ENCODE measurements at places on chromosomes 5 and 9. TPM values are rescaled to one million over a fixed set of nuclear protein-coding genes. Genes with fewer than 3 reads are reported as not detected.

DNA sequence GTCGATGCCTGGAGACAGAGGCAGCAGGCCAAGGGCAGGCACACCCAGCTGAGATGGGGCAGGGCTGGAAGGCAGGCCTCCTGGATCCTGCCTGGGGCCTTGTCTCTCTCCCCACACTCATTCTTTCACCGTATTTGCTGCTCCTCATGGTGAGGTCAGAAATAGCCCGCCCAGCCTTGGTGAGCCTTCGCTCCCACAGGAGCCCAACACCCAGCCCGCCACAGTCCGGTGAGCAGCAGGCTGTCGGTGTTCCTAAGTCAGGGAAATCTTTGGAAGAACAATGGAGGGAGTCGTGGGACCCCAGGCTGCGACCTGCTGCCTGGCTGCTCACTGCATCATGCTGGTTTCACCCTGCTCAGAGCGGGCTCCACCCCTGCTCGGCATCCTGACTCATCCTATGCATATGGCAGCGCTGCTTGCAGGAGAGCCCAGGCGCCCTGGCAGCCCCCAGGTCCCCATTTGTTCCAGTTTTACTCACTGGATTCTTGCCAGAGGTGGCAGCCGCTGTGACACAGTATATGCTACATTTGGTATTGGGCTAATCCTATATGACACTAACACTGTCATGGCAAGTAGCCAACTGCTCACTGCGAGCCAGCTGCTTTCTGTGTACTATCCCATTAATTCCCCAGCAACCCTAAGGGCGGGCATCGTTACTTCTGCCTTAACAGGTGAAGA, 53.2 kb upstream of the NCS1 start:
- no peak for DNase-seq
- no peaks in the 10 kb centered on the region for H3K36me3 ChIP-seq

DNA sequence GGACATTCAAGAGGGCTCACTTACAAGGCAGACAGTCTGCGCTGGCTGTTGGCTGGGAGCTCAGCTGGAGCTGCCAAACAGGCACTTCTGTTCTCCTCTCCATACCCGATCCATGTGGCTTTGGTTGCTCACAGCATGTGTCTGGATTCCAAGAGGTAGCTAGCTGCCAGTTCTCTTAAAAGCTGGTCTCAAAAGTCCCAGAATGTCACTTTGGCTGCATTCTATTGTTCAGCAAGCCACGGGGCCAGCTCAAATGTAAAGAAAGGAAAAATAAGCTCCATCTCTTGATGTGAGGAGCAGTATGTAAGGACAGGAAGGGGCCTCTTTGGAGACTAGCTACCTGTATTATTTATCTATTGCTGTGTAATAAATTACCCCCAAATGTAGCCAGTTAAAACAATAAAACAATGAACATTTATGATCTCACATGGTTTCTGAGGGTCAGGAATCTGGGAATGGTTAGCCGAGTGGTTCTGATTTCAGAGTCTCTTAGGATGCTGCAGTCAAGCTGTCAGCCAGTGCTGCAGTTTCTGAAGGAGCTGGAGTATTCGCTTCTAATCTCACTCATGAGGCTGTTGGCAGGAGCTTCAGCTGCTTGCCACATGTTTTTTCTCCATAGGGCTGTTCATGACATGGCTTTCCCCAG, 112.7 kb upstream of the CLINT1 start:
- H3K4me1 ChIP-seq = peaks cover 3% of the 10 kb centered on the region
- no peaks in the 10 kb centered on the region for H3K27me3 ChIP-seq
- no peak overlapping the region for H3K4me3 ChIP-seq
- H3K36me3 ChIP-seq = no peaks in the 10 kb centered on the region

DNA sequence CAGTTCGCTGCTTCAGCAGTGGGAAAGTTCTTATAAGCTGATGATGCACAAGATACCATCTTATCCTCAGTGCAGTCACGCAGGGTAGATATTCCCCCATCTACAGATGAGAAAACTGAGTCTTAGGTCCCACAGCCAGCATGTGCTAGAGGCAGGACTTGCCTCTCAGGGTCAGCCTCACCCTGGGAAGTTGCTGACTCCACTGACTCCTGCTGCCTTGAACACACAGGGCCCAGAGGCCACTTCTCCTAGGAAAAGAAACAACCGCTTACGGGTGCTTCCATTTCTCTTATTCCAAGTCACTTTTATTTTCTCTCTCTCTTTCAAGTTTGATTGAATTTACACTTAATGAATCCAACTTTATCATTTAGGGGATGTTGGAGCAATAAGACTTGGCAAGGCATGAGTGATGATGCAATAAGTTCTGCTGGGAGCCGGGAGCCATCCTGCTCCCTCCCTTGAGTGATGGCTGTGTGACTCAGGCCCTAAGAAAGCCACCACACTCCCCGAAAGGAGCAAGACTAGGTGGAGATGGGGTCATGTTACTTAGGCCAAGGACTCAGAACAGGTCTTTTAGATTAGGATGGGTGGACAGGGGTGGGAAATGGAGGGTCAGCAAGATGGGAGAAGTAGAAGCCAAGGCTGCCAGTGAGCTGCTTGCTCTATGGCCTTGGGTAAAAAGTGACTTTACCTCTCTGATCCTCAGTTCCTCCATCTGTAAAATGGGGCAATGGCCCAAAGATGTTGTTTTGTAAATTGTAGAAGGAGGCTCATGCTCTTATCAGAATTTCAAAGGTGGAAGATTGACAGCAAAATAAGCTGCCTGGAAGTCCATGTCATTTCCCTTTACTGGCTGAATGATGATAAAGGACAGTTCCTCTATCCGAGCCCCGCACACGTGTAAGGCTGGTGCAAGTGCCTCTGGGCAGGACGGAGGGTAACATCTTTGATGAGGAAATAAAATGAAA, 67.4 kb upstream of the ZNF618 start:
- H3K4me3 ChIP-seq = no peak overlapping the region
- no peaks in the 10 kb centered on the region for H3K36me3 ChIP-seq
- peak; percentile 32 for DNase-seq
- no peaks in the 10 kb centered on the region for H3K27me3 ChIP-seq

DNA sequence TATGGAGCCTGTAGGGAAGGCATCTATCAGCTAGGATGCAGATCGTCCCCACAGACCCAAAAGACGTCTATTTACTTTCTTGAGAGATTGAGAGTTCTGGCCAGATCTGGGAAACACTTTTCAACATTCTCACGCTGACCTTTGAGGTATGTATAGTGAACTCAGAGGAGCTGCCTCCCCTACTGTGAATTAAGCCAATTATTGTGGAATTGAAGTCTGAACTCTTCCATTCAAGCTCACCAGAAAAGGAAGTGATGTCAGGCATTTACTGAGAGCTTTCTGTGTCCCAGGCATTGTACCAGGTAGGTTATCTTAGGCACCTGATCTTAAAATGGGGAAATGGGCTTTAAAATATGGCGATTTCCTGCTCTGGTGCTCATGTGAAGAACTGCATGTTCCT, 136.5 kb downstream of the SV2C start:
- H3K4me3 ChIP-seq = no peak overlapping the region
- H3K27ac ChIP-seq = no peak overlapping the region
- H3K4me1 ChIP-seq = no peaks in the 10 kb centered on the region
- no peaks in the 10 kb centered on the region for H3K27me3 ChIP-seq
- no peak for DNase-seq

- H3K4me1 ChIP-seq = peaks cover 28% of the 10 kb centered on the region
- peak; percentile 48 for DNase-seq
- peak overlapping the region; percentile 54 for H3K4me3 ChIP-seq
Observed at GRCh38 chr9:87725356-87725899, 491 bp upstream of the CTSL start.

GRCh38 chr5:16625096-16625495, 8.3 kb upstream of the RETREG1 start:
- peaks cover 10% of the 10 kb centered on the region for H3K4me1 ChIP-seq
- H3K4me3 ChIP-seq = no peak overlapping the region
- H3K27ac ChIP-seq = no peak overlapping the region
- no peaks in the 10 kb centered on the region for H3K27me3 ChIP-seq

DNA sequence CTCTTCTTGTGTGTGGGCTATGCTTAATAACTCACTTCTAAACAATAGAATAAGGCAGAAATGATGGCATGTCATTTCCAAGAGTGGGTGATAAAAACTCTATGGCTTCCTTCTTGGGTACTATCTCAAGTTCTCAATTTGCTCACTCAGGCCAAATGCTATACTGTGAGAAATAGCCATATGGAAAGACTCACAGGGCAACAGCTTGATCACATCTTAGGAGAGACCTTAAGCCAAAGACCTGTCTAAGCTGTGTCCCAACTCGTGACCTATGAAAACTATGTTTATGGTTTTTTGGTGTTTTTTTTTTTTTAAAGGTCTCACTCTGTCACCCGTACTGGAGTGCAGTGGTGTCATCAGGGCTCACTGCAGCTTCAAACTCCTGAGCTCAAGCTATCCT, 2.1 kb upstream of the UIMC1 start:
- H3K27ac ChIP-seq = no peak overlapping the region
- DNase-seq = no peak
- no peaks in the 10 kb centered on the region for H3K27me3 ChIP-seq
- peaks cover 17% of the 10 kb centered on the region for H3K4me1 ChIP-seq
- H3K4me3 ChIP-seq = no peak overlapping the region

The C6 gene
- total RNA-seq = 36.7 TPM

Measured in heart left ventricle (tissue), 16 donors.